ENCODE measurements at places on chromosomes 6 and 20.

- DNase-seq: no peak
These were observed 148.6 kb upstream of the MAN1A1 start for GRCh38 chr6:119497988-119498727.

DNA sequence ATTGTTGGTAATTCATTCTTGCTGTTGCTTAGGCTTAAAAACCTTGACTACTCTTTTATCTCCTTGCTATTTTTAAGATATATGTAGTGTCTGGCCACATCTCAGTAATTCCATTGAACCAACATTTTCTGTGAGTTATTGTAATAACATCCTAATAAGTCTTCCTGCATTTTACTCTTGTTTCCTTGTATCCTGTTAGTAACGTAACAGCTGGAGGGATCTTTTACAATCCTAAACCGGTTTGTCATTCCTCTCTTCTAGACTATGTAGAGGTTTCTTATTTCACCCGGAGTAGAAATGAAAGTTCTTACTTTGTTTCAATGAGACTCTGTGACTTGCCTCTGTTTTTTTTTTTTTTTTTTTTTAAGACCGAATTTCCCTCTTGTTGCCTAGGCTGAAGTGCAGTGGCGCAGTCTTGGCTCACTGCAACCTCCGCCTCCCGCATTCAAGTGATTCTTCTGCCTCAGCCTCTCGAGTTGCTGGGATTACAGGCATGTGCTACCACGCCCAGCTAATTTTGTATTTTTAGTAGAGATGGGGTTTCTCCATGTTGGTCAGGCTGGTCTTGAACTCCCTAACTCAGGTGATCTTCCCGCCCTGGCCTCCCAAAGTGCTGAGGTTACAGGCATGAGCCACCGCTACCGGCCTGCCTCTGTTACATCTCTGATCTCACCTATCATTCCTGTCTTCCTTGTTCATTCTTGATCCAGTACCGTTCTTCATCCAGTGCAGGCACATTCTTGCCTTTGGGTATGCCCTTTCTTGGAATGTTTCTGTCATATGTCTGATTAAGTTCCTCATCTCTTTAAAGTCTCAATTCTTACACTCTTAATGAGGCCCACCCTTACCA is 44.7 kb downstream of the NCOA3 start:
- no peak for DNase-seq

- no peak for DNase-seq
These were observed 111.1 kb downstream of the DLL1 start for GRCh38 chr6:170179616-170180324.

GRCh38 chr6:22647719-22648118 is 78.4 kb downstream of the HDGFL1 start:
- DNase-seq: no peak

DNA sequence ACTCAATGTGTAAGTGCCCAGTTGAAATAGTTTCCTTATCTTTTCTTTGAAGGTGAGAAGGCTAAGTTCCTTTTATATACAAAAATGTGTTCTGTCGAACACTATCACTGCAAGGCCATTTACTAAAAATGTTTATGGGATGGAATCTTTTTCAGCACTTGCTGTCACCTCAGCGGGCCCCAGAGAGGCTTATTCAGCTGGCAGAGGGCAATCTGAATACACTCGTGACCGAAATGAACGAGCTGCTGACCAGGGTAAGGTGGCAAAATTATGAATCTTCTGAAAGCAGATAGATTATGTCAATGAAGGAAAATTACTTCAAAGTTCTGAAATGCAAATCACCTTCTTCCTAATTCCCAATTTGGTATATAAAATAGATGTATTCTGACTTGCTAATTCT is 340.2 kb downstream of the ARHGAP18 start:
- DNase-seq: no peak

GRCh38 chr6:150272976-150273315 is 95.9 kb upstream of the IYD start:
- DNase-seq: no peak

DNA sequence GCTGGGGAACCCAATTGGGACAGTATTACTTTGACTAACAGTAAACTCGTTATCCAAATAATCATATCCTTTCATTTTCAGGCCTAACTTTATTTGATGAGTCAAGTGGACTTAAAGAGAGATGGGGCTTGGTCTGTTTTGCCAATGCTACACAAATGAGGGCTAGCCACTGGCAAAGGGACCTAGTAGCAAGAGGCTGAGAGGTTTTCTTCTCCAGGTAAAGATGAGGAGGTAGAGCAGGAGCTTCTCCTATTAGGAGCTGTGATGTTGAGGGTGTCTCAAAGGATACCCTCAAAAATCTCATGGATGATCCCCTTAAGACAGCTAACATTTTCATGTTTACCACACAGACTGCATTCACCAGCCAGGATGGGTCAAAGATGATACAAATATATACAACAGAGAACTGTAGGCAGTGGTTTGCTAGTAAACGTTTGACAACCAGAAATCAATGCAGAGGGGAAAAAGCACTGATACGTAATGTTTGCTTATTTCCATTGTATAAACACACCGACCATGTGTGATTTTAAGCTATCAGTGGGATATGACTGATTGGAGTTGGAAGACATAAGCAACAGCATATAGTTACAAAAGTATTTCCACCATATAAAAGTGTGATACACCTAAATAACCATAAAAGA is 153.3 kb downstream of the IBTK start:
- no peak for DNase-seq
